Activated CD4-positive, alpha-beta T cell treated with anti-CD3 and anti-CD28 coated beads, Interleukin-2, amount 10 ng/mL, durations not matched to agents 24 days and 14 days (primary cell): ENCODE measurements at places on chromosomes 7 and 10.
A peak's percentile ranks its signal among the peaks of the same experiment; 100 is the strongest.

GRCh38 chr7:17300012-17300411 is 1.6 kb downstream of the AHR start:
- H3K4me1 ChIP-seq, result peaks cover 35% of the 10 kb centered on the region
- no peak for DNase-seq
- H3K27ac ChIP-seq, result peak overlapping the region; percentile 97
- peaks cover 11% of the 10 kb centered on the region for H3K36me3 ChIP-seq
- peak overlapping the region; percentile 96 for H3K4me3 ChIP-seq
- peaks cover 2% of the 10 kb centered on the region for H3K27me3 ChIP-seq

GRCh38 chr10:97589479-97589878 is at the start of gene C10orf62:
Gene C10orf62 (plus strand): TSS chr10:97589721. CDS start chr10:97589898, 177 bp downstream.
- no peak within 1 kb of the TSS for H3K4me3 ChIP-seq
- DNase-seq, result no peak
- H3K27me3 ChIP-seq, result no peaks in the 10 kb centered on the region
- H3K4me1 ChIP-seq, result peaks cover 2% of the 10 kb centered on the region
- H3K27ac ChIP-seq, result no peak within 1 kb of the TSS
- H3K36me3 ChIP-seq, result no peaks in the 10 kb centered on the region

GRCh38 chr10:102863660-102864059 is 5.6 kb upstream of the AS3MT start:
- peaks cover 10% of the 10 kb centered on the region for H3K36me3 ChIP-seq
- peaks cover 2% of the 10 kb centered on the region for H3K27me3 ChIP-seq
- no peak overlapping the region for H3K4me3 ChIP-seq
- no peaks in the 10 kb centered on the region for H3K4me1 ChIP-seq
- no peak for DNase-seq

- no peak for DNase-seq
- H3K4me1 ChIP-seq, result no peaks in the 10 kb centered on the region
- no peaks in the 10 kb centered on the region for H3K27me3 ChIP-seq
- no peaks in the 10 kb centered on the region for H3K36me3 ChIP-seq
These were observed 121.4 kb downstream of the CDK14 start for GRCh38 chr7:90717296-90718060.

GRCh38 chr7:134686786-134687185 is 40.1 kb downstream of the BPGM start:
- no peaks in the 10 kb centered on the region for H3K36me3 ChIP-seq
- H3K4me1 ChIP-seq, result peaks cover 6% of the 10 kb centered on the region
- DNase-seq, result no peak
- H3K4me3 ChIP-seq, result no peak overlapping the region
- H3K27ac ChIP-seq, result no peak overlapping the region
- no peaks in the 10 kb centered on the region for H3K27me3 ChIP-seq

GRCh38 chr7:1848911-1849311 is 178.8 kb downstream of the ELFN1 start:
- H3K27ac ChIP-seq, result no peak overlapping the region
- no peaks in the 10 kb centered on the region for H3K27me3 ChIP-seq
- no peak overlapping the region for H3K4me3 ChIP-seq

DNA sequence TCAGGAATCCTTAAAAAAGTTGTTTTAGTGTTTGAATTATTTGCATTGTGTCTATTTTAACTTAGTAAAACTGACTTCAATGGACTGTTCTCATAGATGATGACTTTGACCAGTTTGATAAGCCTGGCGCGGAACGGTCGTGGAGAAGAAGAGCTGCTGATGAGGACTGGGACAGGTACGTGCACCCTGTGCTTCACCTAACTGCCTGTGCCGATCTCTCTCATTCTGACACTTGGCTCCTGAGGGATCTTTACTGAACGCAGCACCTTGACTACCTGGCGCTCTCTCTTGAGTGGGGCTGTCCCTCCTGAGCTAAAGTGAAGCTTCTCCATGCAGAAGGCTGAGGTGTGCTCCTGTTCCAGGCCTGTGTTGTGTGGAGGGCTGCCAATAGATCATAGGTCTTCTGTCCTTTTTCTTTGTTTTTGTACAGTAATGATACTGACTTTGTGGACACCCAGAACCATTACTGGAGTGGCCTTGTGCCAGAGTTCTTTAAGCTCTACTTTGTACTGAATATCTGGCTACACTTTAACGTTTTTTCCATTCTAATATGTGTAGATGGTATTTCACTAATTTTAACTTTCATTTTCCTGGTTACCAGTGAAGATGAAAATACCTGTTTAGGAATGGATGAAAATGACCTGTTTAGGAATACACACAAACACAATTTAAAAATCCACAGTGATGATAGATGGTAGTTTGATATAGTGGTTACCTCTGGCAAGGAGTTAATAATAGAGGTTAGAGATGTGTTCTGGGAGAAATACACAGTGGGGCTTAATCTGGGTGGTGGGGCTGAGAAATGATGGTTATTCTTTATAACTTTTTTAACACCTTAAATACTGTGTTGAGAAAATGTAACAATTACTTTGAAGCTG is 20.9 kb downstream of the RBM33 start:
- H3K4me3 ChIP-seq, result no peak overlapping the region
- H3K27ac ChIP-seq, result peak overlapping the region; percentile 30
- no peaks in the 10 kb centered on the region for H3K27me3 ChIP-seq
- peaks cover 26% of the 10 kb centered on the region for H3K36me3 ChIP-seq

DNA sequence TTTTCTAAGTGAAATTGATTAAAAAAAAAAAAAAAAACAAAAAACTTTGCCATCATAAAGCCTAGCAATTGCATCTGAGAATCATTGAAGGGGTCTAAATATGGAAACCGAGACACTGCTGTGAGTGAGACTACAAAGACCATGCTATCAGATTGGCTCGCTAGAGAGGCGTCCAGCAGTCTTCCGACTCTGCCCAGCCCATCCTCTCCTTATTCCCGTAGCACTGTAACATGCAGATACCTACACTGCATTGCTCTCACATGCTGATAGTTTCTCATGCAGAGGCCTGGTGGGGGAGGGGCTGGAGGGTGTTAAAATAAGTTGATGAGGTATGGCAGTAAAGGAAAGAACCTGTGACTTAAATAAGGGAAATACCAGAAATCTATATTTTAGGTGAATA is 130.7 kb downstream of the NRF1 start:
- H3K27ac ChIP-seq, result no peak overlapping the region
- H3K36me3 ChIP-seq, result peaks cover 9% of the 10 kb centered on the region
- no peak for DNase-seq
- H3K4me1 ChIP-seq, result peaks cover 4% of the 10 kb centered on the region
- H3K4me3 ChIP-seq, result no peak overlapping the region

DNA sequence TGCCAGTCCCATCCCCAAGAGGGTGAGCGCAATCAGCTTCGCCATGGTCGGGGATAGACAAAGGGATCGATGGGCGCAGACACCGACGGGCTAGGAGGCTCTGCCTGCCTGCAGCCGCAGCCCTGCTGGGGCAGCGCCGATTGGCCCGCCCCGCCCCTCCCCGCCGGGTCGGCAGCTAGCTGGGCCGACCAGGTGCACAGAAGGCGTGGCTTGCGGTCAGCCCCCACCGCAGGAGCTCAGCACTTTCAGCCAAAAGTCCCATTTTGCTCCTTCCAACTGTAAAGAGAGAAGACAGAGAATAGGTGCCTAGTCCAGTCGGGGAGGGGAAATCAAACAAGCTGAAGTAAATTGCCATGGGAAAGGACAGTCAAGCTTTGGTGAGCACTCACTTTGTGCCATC is at the start of gene PON1:
Gene PON1, minus strand, starts transcription at position 102 of the 400 bp plus-strand sequence. Its CDS starts 57 bp downstream, at position 45.
- H3K27me3 ChIP-seq, result peaks cover 12% of the 10 kb centered on the region
- H3K4me3 ChIP-seq, result peak within 1 kb of the TSS; percentile 26
- no peaks in the 10 kb centered on the region for H3K36me3 ChIP-seq
- no peak within 1 kb of the TSS for H3K27ac ChIP-seq
- peak; percentile 64 for DNase-seq
- peaks cover 3% of the 10 kb centered on the region for H3K4me1 ChIP-seq

GRCh38 chr7:134458341-134458805 is 527 bp downstream of the AKR1B1 start:
- peaks cover 46% of the 10 kb centered on the region for H3K4me1 ChIP-seq
- H3K4me3 ChIP-seq, result peak overlapping the region; percentile 90
- peak; percentile 85 for DNase-seq
- peak overlapping the region; percentile 63 for H3K27ac ChIP-seq

- no peaks in the 10 kb centered on the region for H3K27me3 ChIP-seq
- H3K36me3 ChIP-seq, result no peaks in the 10 kb centered on the region
- no peak overlapping the region for H3K27ac ChIP-seq
- H3K4me1 ChIP-seq, result no peaks in the 10 kb centered on the region
- no peak for DNase-seq
- no peak overlapping the region for H3K4me3 ChIP-seq
These were observed 105.6 kb upstream of the MYO3A start for GRCh38 chr10:25828475-25828874.

- no peak overlapping the region for H3K27ac ChIP-seq
- H3K36me3 ChIP-seq, result no peaks in the 10 kb centered on the region
- peaks cover 3% of the 10 kb centered on the region for H3K4me1 ChIP-seq
- H3K4me3 ChIP-seq, result peak overlapping the region; percentile 76
- peaks cover 43% of the 10 kb centered on the region for H3K27me3 ChIP-seq
- DNase-seq, result no peak
These were observed 581 bp downstream of the PTPRZ1 start for GRCh38 chr7:121873289-121874194.

DNA sequence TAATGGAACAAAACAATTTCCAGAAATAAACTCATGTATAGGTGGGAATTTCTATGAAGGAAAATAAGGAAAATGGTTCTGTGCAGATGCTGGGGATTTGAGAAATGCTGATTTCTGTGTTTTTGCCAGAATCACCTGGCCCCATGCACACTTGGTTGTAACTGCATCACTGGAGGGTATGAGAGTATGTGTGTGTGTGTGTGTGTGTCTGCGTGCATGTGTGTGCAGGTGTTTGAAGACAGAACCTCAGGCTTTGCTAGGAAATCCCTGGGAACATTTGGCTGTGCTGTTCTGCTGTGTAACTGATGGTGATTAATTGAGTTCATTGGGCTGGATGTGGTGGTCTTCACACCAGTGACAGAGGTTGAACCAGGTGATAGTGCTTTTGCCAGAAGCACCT is 141.6 kb downstream of the CAMK1D start:
- H3K4me3 ChIP-seq, result no peak overlapping the region
- H3K4me1 ChIP-seq, result no peaks in the 10 kb centered on the region
- no peak overlapping the region for H3K27ac ChIP-seq
- H3K27me3 ChIP-seq, result peaks cover 3% of the 10 kb centered on the region
- DNase-seq, result no peak

- no peak overlapping the region for H3K4me3 ChIP-seq
- no peaks in the 10 kb centered on the region for H3K27me3 ChIP-seq
- no peaks in the 10 kb centered on the region for H3K36me3 ChIP-seq
- H3K27ac ChIP-seq, result no peak overlapping the region
These were observed 217.5 kb downstream of the SNX13 start for GRCh38 chr7:17722798-17723197.

DNA sequence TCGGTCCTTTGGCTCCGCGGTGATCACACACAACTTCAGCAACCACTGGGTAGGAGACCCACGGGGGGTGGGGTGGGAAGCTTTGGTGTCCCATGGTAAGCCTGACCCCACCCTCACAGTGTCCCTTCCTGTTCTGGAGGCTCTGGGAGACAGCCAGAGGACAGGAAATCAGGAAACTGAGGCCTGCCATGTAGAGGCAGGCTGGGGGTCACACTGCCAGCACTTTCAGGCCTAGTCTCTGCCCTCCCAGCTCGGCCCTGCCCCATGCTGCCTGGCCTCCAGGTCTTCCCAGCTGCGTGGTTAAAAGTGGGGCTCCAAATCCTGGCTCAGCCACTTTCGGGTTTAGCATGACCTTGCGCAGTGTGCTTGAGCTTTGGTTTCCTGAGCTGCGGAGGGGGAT is 10.9 kb downstream of the AQP1 start:
- no peak for DNase-seq
- H3K4me3 ChIP-seq, result no peak overlapping the region
- H3K27me3 ChIP-seq, result no peaks in the 10 kb centered on the region
- no peaks in the 10 kb centered on the region for H3K4me1 ChIP-seq

DNA sequence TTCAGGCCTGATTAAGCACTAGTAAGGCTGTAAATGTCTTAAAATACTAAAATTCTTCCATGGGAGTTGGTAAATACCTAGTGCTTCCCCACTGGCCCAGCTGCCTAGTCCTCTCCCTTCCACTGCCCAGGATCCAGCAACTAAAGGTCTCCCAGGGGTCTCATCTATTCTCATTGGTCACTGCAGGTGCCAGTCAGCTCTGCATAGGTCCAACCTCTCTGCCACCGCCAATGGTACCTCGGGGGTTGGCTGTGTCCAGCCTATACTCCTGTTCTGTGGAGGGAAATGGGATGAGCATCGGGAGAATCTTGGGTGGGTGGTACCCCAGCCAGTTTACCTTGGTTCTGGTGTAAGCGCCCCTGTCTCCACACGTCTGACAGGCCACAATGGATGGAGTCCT is 6.1 kb upstream of the CREB5 start:
- peaks cover 21% of the 10 kb centered on the region for H3K4me1 ChIP-seq
- DNase-seq, result no peak
- H3K4me3 ChIP-seq, result no peak overlapping the region
- peaks cover 3% of the 10 kb centered on the region for H3K36me3 ChIP-seq

- H3K4me1 ChIP-seq, result no peaks in the 10 kb centered on the region
- H3K27ac ChIP-seq, result no peak overlapping the region
- no peak overlapping the region for H3K4me3 ChIP-seq
- DNase-seq, result no peak
These were observed 118.2 kb downstream of the ANKRD26 start for GRCh38 chr10:26982058-26982457.

- H3K4me3 ChIP-seq, result no peak overlapping the region
- no peaks in the 10 kb centered on the region for H3K36me3 ChIP-seq
- no peaks in the 10 kb centered on the region for H3K4me1 ChIP-seq
- H3K27me3 ChIP-seq, result no peaks in the 10 kb centered on the region
- no peak for DNase-seq
These were observed 758.9 kb downstream of the GRM8 start for GRCh38 chr7:126493801-126494200.

DNA sequence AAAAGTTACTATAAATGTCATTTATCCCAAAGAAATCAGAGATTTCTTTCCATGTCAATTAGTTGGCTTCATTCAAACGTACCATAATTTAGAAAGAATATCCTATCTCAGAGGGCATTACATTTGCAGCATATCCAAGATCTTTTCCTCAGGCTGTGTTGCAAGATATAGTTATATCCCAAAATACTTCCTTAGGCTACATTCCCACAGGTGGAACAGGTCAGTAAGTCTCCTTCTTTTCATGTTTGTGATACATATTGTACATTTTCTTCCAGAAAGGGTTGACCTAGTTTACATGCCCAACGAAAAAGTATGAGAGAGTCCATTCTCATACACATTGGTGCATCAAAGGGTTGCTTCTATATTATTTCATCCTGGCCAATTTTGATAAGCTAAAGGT is 26.9 kb upstream of the VWA2 start:
- H3K27me3 ChIP-seq, result peaks cover 28% of the 10 kb centered on the region
- no peaks in the 10 kb centered on the region for H3K4me1 ChIP-seq
- no peaks in the 10 kb centered on the region for H3K36me3 ChIP-seq

GRCh38 chr10:129909080-129909479 is 55.0 kb downstream of the EBF3 start:
- no peak for DNase-seq
- no peak overlapping the region for H3K4me3 ChIP-seq
- no peaks in the 10 kb centered on the region for H3K4me1 ChIP-seq
- no peak overlapping the region for H3K27ac ChIP-seq

GRCh38 chr7:49718760-49719159 is 54.7 kb upstream of the VWC2 start:
- no peak overlapping the region for H3K27ac ChIP-seq
- H3K4me3 ChIP-seq, result no peak overlapping the region
- no peak for DNase-seq

- DNase-seq, result peak; percentile 60
These were observed 45.2 kb upstream of the MSMB start for GRCh38 chr10:46091080-46091827.

GRCh38 chr7:157477550-157478212 is 140.9 kb downstream of the DNAJB6 start:
- peak overlapping the region; percentile 56 for H3K4me3 ChIP-seq
- H3K27ac ChIP-seq, result peak overlapping the region; percentile 39
- peaks cover 25% of the 10 kb centered on the region for H3K4me1 ChIP-seq
